Activated T-cell treated with anti-CD3 and anti-CD28 coated beads for 48 hours (primary cell): ENCODE measurements at places on chromosomes 3 and 15.

DNA sequence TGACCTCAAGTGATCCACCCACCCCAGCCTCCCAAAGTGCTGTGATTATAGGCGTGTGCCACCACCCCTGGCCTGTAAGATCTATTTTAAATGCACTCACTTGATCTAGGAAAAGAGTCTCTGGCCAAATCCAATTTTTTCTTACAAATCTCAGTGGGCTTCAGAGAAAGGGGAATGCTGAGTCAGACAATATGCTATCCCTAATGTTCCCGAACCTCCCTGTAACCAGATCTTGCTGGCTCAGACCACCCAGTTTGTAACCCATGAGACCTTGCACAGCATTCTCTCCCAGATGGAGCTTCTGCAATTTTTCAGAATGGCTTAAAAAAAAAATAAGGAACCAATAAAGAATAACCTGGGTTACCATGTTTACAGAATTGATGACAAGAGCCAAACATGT, 205.8 kb downstream of the RYR3 start:
- DNase-seq: no peak

DNA sequence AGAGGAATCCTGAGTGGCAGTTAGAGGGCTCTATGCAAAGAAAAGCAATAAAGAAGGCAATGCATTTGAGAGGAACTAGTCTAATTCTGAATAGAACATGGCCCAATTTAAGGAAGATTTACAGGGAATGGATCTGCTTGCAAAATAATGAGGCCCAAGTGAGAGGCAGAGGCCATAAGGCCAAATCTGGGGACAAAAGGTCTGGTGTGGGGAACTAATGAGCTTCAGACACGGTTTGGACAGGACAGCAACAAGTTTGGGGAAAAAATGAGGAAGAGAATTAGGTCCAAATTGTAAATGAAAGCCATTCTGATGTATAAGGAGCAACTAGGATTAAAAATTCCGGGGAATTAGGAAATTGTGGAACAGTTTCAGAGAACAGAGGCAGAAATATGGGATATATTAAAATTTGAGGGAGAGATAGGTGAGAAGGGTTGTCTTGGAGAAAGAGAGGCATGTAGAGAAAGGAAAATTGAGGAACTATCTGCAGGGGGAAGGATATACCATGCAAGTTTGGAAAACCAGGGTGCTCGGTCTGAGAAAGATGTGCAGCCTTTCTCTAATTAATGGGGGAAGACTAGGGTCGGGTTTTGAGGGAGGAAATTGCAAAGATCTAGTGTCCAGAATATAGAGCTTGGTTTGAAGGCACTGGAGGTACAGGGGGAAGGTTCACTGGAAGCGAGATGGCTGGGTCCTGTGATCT, 73.8 kb downstream of the RBPMS2 start:
- no peak for DNase-seq

- DNase-seq: no peak
Measured at GRCh38 chr3:71316066-71316777, 267.3 kb downstream of the FOXP1 start.

GRCh38 chr3:16885593-16886302, 993 bp downstream of the PLCL2 start:
- no peak for DNase-seq

DNA sequence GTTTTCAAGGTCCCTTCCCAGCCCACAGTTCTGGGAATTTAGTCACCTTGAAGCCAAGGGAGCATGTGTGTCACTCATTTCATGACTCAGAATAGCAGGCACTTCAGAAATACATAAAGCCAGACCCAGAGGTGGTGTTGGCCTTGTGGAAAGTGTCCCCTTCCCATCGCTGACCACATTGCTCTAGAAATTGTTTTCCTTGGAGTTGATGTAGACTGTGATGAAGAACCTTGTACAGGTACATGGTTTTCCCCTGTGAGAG, 158.8 kb downstream of the SLCO3A1 start:
- DNase-seq: peak; percentile 16

GRCh38 chr3:57556459-57557084, 498 bp downstream of the PDE12 start:
- DNase-seq: peak; percentile 14

- DNase-seq: no peak
Measured at GRCh38 chr3:195150181-195151118, 120.5 kb downstream of the XXYLT1 start.

DNA sequence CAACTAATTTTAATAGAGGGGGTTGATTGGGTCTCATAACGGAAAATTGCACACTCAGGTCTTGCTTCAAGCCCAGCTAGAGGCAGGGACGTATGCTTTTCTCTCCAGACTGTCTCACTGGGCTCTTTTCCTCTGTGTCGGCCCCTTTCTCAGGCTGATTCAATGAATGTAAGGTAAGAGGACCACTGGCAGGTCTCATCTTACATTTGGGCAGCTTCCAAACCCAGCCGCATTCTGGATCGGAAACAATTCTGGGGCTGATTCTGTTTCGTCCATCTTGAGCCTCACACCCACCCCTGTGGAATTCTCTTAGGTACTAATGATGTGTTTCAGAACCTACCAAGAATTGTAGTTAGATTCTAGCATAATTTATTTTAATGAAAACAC, 40.7 kb downstream of the TMEM212 start:
- no peak for DNase-seq
